Mesenchymal stem cell (in vitro differentiated cells and primary cell): ENCODE measurements at places on chromosomes 1 and 21.

- no peak for DNase-seq
Observed at GRCh38 chr1:200496937-200497336, 87.1 kb upstream of the ZNF281 start.

DNA sequence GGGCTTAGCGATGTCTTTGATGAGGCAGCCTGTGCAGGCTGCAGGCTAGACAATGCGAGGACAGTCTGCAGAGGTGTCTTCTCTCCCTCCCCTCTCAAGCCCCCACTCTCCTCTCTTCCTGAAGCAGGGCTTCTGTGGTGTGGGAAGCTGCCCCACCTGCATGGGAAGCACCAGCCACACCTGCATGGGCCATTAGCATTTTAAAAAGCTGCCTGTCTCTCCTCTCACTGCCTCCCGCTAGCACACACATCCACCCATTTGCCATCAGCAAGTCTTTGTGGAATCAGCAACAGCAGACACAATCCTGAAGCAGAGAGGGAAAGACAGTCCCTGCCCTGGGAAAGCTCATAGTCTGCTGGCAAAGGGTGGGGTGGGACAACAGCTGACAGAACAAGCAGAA lies 53.1 kb downstream of the NAV1 start:
- no peak for DNase-seq

DNA sequence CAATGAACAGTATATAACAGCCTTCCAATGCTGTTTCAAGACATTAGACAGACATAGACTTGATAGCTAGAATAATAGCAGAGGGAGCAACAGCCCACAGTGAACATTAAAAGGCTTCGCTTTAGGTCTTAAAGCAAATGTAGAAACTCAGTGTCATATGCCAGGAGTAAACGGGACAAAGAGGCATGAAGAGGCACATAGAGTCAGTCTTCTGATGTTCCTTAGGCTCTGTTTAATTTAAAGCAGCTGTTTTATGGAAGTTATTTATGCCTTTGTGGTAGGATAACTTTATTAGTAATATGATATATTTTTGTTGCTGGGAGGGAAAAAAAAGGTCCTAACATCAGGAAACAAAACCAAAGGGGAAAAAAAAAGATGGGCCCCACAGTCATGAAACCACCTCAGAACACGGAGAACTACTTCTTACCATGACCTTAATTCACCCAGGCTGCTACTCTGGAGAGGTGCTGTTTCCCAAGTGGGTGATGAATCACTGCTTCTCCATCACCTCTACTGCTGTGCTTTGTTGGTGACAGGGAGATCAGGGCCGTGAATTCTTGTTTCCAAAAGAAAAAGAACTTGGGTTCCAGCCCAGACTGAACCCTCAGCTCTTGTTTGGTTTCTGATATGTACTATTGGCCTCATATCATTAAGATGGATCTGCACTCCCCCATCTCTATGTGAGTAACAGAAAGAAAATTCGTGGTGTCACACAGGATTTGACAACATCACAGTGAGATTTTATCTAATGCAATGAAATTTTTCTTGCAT lies 616.9 kb downstream of the KIF26B start:
- DNase-seq: peak; percentile 74

- DNase-seq: no peak
Observed at GRCh38 chr1:99636647-99637175, 9.2 kb upstream of the PALMD start.

GRCh38 chr1:56444960-56445646 lies 134.3 kb downstream of the PLPP3 start:
- no peak for DNase-seq

DNA sequence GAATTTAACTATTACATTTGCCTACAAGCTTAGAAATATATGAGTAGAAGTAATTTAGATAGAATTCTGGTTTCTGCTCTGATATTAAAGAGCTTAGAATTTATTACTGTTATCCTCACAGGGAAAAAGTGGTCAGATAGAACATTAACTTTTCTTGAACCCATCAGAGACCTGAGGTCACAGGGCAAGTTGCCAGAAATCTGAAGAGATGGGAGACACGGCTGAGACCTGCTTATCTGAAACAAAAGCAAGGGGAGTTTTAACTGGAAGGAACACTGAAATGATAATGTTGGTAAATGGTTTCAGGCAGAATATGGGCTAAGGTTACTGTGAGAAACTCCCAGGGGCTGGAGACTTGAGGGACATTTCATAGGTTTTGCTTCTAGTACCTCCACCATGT lies 28.0 kb upstream of the USP25 start:
- no peak for DNase-seq

DNA sequence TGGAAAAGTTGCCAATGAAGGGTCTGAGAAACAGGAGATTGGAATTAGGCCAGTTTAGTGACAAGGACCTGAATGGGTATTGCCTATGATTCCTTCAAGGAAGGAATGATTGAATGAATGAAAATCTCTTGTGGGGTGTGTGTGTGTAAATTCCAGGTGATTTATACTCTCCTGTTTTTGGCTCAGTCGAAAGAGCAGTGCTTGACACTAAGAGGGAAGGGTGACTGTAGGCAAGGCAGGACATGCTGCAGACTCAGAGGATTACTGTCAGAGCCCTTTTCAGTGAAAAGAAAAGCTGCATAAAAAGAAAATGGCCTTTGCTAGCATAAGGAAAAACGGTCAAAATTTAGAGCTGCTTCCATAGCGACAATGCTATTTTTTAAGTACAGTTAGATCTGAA lies 30.1 kb downstream of the C1orf21 start:
- DNase-seq: no peak

- no peak for DNase-seq
Observed at GRCh38 chr1:87938631-87939030, 610.0 kb downstream of the LMO4 start.
